ENCODE measurements at places on chromosomes 13 and 19.

- DNase-seq: no peak
These were observed 85.7 kb downstream of the ZAR1L start for GRCh38 chr13:32229443-32229842.

GRCh38 chr19:54168174-54168917, 4.6 kb downstream of the TMC4 start:
- DNase-seq: peak; percentile 62

GRCh38 chr13:72637561-72637960, 89.9 kb downstream of the MZT1 start:
- DNase-seq: no peak

GRCh38 chr13:33544308-33544707, 258.8 kb upstream of the STARD13 start:
- DNase-seq: no peak

DNA sequence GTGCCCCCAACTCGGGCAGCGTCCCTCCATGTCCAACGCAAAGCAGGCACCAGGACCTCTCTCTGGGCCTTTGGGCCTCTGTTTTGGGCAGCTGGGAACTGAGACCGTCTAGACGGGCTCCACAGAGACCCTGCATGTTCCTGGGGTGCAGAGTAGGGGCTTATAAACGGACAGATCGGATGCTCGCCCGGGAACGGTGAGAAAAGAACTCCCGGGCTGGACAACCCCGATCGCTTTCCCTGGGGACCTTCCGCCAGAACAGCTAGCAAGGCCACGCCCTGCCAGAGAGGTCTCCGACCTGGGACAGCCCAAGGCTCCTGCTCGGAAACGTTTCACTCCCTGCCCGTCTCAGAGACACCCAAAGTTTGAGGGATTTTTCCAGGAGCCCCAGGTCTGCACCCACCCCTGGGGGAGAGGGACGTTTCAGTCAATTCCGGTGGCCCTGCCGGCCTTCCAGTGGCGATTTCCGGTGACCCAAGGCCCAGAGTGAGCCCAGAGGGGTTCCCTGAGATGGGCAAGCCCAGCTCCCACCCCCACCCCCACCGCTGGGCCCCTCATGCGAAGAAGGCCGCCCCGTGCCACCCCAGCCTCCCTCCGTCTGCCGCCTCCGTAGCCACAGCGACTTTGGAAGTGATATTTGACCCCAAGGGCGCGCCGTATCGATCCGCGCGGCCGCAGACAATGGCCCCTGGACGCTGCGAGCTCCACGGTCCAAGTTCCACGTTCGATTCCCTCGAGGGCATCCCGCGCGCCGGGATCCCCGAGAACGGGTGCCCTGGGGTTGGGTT, 1.7 kb downstream of the NR2F6 start:
- no peak for DNase-seq

DNA sequence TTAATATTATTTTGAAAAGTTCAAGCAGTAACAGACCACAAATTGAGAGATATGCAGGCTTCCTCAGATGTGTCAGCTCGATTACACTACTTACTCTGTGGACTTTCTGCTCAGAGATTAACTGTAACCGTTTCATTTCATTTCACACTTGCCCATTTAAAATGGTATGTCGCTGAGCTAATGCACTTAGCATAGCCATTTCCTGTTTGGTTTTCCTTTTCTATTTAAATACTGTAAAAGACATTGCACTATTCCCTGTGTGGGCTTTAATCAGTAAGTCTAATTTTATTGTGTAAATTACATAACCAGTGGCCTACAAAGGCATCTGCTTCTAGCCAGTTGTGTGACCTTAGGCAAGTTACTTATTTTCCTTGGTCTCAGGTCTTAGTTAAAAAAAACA, 237.6 kb downstream of the LACC1 start:
- DNase-seq: no peak

DNA sequence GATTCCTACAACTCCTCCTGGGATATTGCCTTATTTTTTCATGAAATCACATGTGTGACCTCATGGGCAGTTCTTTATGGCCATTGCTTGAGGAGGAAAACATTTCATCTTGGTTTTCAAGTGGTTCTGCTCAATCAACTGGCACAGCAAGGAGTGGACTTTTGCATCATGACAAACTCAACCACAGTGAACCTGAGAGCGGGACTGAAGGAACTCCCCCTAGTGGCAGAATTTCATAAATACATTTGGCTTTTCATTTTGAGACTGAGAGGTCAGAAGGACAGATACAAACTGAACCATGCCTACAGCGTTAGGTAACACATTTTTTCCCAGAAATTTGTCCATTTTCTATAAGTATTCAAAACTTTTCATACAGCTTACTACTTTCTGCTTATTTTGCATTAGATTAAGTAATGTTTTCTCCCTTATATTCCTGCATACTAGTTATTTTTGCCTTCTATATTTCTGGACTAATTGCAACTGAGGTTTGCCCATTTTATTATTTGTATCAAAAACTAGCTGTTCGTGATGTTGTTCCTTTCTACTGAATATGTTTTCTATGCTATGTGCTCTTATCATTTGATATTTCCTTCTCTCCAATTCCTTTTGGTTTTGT, 13.4 kb upstream of the SIGLEC12 start:
- peak; percentile 22 for DNase-seq

- DNase-seq: no peak
These were observed 2.0 kb downstream of the CYP2F1 start for GRCh38 chr19:41116261-41116660.

DNA sequence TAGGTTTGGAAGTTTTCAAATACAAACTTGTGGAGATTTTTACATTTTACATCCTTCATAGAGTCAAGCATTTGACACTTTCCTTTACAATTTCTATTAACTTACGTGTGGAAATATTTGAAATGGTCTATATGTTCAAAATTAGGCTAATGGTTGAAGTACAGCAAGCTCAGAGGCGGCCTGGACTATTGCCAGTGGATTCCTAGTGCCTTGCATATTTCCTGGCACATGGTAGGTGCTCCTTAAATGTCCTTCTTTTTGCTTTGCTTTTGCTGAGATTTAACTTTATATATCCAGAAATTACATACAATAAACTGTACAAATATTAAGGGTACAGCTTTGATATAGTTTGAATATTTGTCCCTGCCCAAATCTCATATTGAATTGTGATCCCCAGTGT, 93.9 kb downstream of the UBL3 start:
- DNase-seq: no peak

DNA sequence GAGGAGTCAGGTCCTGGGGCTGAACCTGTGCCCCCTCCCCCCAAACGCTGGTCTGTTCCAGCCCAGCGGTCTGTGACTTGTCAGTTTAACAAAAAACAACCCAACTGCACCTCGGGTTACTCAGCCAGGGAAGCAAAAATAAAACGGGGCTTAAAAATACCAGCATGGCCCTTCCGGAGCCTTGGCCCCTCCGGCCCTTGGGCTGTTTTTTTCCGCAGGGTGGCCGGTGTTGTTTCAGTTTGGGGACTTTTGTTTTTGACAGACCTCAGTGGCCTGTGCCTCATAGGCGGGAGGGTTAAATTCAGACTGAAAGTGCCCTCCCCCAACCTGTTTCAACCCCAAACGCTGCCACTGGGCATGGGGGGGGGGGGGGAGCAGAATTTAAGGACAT, 4.0 kb downstream of the TCF3 start:
- DNase-seq: no peak

DNA sequence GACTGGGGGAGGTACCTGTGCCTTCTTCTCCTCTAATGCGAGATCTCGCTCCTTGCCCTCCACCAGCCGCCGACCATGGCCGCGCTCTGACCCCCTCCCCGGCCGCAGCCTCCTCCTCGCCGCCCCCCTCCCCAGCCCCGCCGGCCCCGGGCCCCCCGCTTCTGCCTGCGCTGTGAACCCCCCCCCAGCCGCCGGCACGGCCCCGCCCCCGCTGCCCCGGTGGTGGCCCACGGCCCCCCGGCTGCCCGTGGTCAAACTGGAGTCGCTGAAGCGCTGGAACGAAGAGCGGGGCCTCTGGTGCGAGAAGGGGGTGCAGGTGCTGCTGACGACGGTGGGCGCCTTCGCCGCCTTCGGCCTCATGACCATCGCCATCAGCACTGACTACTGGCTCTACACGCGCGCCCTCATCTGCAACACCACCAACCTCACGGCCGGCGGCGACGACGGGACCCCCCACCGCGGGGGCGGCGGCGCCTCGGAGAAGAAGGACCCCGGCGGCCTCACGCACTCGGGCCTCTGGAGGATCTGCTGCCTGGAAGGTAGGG, at the start of gene CACNG8:
CACNG8 (plus strand) TSS at position 51 of the 545 bp plus-strand sequence.
- no peak for DNase-seq

GRCh38 chr13:109126891-109127641, 497.7 kb downstream of the MYO16 start:
- DNase-seq: no peak

DNA sequence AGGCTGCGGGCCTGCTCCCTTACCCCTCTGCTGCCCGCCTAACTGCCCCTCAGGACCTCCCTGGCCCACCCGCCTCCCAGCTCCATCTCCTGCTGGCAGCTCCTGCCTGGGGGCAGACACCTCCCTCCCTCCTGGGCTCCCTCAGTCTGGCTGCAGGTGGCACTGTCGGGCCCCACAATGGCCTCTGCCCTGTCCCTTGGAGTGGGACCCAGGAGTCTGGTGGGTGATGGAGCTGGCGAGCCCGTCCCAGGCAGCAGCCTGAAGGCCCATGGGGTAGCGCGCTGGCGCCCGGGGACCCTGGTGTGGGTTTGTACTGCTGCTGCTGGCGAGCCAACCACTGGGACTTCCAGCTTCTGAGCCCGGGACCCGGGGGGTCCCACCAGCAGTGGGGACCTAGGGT, 83.6 kb downstream of the KDM4B start:
- DNase-seq: no peak

DNA sequence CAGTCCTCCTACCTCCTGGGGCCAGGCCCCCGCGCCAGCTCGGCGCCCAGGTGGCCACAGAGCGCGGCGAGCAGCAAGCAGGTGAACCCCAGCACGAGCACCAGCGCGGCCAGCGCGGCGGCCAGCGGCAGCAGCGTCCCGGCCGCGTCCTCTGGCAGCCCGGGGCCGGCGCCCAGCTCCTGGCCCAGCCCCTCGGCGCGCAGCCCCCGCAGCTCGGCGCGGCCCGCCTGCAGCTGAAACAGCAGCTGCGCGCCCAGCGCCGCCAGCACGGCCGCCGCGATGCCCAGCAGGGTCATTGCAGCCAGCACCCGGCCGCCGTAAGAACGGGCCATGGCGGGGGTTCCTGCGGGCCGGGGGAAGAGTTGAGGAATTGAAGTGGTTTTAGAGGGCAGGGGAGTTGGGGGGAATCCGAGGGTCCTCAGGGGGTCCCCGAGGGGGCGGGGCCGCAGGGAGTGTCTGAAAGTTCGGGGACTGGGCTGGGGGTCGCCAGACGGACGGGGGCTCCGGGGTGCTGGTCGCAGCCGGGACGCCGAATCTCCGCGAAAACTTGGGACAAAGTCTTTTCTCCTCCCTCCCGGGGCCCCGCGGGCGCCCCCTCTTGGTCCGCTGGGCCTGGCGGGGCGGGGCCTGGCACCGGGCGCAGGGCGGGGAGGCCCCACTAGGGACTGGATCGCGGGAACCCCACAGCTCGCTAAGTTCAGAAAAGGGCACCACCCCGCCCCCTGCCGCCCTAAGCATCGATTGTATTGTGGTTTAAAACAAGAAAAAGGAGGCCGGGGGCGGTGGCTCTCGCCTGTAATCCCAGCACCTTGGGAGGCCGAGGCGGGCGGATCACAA, at the start of gene TMEM221:
TMEM221 (minus strand) TSS at position 538 of the 837 bp plus-strand sequence; CDS start at position 332, 206 bp downstream.
- no peak for DNase-seq

DNA sequence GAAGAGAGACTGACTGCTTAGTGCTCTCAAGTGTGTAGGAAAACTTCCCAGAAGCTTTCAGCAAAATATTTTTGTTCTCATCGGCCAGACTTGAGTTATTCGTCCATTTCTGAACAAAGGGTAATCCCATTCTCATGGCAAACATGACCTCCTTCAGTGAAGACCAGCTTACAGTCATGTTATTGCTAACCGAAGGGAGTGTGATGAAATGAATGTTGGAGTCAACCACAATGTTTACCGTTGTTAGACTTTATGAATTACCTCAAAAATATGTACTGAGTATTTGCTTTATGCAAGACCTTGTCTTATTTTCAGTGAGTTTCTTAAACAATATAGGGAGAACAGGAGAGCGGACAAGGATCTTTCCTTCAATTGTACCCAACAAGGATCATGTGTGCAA, 228.6 kb downstream of the LMO7 start:
- peak; percentile 27 for DNase-seq

All from stromal cell of bone marrow (primary cell).